ENCODE measurements at places on chromosomes 7 and 10. TPM values are rescaled to one million over a fixed set of nuclear protein-coding genes. Genes with fewer than 3 reads are reported as not detected.

DNA sequence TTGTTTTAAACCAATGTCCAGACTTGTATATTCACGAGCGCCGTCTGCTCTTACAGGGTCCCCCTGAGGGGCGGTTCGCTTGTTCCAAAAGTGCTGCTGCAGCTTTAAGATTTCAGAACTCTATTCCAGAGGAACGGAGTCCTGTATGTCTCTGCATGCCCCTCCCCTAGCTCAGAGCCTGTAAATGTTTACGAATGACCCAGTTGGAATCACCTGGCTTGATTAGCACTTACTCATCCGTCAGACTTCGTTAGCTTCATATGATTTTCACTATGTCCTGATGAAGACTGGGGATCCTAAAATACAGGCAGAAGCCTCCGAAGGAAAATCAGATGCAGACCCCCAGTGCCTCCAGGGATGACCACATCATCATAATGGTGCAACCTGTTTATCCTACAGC lies 4.5 kb upstream of the CHST15 start:
- no peak overlapping the region for H3K27ac ChIP-seq
- H3K36me3 ChIP-seq = no peaks in the 10 kb centered on the region
- peaks cover 20% of the 10 kb centered on the region for H3K4me1 ChIP-seq
- no peaks in the 10 kb centered on the region for H3K27me3 ChIP-seq
- DNase-seq = no peak

- no peak overlapping the region for H3K4me3 ChIP-seq
- H3K27me3 ChIP-seq = no peaks in the 10 kb centered on the region
- no peak for DNase-seq
- H3K4me1 ChIP-seq = peaks cover 31% of the 10 kb centered on the region
- no peak overlapping the region for H3K27ac ChIP-seq
- H3K36me3 ChIP-seq = no peaks in the 10 kb centered on the region
Observed at GRCh38 chr7:106063024-106063423, 49.1 kb downstream of the SYPL1 start.

- H3K27me3 ChIP-seq = no peaks in the 10 kb centered on the region
- H3K36me3 ChIP-seq = no peaks in the 10 kb centered on the region
- no peak overlapping the region for H3K27ac ChIP-seq
Observed at GRCh38 chr10:4008676-4009382, 223.8 kb upstream of the KLF6 start.

- DNase-seq = no peak
- no peaks in the 10 kb centered on the region for H3K4me1 ChIP-seq
- no peak overlapping the region for H3K27ac ChIP-seq
- no peak overlapping the region for H3K4me3 ChIP-seq
- H3K36me3 ChIP-seq = no peaks in the 10 kb centered on the region
Observed at GRCh38 chr10:85624511-85624910, 742.1 kb downstream of the GRID1 start.

GRCh38 chr7:126658684-126659083 lies 594.1 kb downstream of the GRM8 start:
- H3K4me3 ChIP-seq = no peak overlapping the region
- H3K27ac ChIP-seq = no peak overlapping the region
- H3K4me1 ChIP-seq = no peaks in the 10 kb centered on the region
- DNase-seq = no peak

The SPOCK2 gene
- total RNA-seq = 108 TPM

The CTAGE8 gene
- total RNA-seq = 4.2 TPM

Measured in lower lobe of right lung (tissue), 2 donors.